Stimulated activated CD8-positive, alpha-beta memory T cell treated with anti-CD3 and anti-CD28 coated beads, Interleukin-4, amount 100 ng/mL, for 1 hour (primary cell): ENCODE measurements at places on chromosomes 13 and 19.
A peak's percentile ranks its signal among the peaks of the same experiment; 100 is the strongest.

GRCh38 chr19:15986701-15987100 is 37.9 kb downstream of the OR10H4 start:
- DNase-seq: no peak

DNA sequence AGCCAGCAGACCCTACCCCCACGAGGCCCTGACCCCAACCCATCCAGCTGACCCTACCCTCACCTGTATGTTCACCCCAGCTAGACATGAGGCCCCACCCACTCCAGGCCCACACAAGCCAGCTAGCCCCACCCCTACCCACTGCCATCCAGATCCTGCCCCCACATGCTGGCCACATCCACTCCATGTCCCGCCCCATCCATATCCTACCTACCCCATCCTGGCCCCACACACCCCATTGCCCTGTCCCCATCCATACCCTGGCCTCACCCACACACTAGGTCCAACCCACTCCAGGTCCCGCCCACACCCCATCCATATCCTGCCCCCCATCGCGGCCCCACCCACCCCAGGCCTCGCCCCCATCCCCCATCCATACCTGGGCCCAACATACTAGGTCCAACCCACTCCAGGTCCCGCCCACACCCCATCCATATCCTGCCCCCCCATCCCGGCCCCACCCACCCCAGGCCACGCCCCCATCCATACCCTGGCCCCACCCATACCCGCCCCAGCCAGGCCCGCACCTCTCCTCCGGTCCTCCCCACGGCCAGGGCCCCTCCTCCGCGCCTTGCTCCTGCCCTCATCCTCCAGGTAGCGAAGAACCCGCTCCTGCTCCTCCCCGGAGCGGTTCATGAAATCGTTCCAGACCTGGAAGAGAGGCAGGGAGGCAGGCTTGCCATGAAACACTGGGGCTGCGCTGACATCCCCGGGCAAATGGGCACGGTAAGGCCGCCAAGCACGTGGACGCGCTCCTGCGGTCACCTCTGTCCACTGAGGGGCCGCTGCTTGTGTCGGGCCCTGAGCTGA is 7.2 kb downstream of the RNU6-9 start:
- DNase-seq: no peak

DNA sequence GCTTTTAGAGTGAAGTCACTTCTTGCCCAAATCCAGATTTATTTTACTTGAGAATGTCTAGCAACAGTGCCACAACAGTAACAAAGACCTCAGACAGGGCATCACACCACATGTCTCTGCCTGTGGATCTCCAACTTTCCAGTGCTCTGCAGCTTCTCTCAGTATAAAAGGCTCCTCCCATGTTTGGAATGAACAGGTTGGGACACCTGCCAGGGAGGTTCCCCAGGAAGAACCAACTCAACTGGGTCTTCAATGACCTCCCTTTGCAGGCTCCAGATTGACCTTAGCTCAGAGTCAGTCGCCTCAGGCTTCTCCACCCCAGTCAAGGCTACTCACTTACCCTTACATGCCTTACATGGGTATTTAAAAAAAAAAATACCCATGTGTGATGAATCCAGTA is 3.4 kb downstream of the ZNF823 start:
- no peak for DNase-seq

DNA sequence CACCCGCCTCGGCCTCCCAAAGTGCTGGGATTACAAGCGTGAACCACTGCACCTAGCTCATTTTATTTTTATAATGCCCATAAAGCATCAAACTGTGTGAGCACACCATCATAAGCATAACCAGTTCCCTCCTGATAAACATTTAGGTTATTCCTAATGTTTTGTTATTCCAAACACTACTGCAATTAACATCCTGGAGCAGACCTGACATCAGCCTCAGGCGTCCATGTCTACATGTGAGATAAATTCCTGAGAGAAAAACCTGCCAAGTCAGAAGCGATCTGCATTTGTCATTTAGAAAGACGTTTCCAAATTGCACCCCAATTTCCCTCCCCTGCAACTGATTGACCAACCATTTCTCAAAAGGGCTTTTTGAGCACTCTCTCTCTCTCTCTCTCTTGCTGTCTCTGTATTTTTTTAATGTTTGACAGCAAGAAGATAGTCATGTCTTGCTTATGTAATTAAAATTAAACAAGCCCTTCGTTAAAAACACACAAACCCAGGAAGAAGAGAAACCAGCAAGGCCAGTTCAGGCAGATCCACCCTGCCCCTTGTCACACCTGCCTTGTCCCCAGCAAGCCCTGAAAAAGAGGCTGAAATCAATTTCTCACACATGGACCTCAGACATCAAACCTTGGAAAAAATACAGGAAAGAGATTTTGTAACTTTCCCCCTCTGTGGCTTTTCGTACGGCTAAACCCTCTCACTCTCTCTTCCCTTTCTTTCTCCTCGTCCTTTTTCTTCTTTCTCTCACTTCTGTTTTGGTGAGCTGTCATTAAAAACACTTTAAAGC is 9.9 kb downstream of the LYPD3 start:
- DNase-seq: no peak

DNA sequence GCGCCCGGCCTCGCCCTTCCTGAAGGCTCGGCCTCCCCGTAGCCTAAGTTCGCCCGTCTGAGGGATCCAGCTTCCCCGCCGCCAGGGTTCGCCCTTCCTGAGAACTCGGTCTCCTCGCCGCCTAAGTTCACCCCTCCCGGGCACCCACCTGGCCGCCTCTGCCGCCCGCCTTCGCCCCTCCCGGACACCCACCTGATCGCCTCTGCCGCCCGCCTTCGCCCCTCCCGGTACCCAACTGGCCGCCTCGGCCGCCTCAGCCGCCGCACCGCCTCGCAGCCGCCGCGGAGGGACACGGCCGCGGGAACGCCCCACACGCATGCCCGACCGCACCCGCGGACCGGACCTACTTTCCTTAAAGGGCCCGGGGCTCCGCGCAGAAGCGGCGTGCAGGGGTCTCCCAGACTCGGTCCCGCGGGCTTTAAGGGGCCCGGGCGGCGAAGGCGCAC is at the start of gene MOB3A:
TSS of gene MOB3A (minus strand) at position 293 of the 446 bp plus-strand sequence. CDS start 17,766 bp downstream, outside the sequence.
- peak; percentile 78 for DNase-seq

- no peak for DNase-seq
These were observed 60.9 kb downstream of the LIG4 start for GRCh38 chr13:108154421-108154858.

DNA sequence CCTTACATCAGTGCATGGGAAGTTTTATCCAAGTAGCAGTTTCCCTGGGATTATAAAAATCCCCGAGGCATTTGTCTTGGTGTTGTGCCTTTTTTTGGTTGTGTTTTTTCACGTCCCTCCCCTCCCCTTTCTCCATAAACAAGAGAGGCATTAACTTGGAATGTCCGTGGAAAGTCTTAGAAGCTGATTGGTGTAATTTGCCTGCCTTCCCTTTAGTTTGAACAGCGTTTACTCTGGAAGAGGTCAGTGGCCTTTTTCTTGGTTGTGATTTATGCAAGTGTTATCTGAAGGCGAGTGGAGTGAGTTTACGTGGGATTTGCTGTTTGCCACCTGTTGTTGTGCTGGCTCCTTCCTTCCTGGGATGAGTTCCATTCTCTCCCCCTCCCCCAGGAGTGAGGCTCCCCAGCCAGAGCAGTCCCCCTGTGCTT is 7.2 kb downstream of the ACTN4 start:
- no peak for DNase-seq

GRCh38 chr19:45443462-45444317 is 20.0 kb upstream of the ERCC1 start:
- DNase-seq: no peak

- no peak for DNase-seq
These were observed 386.3 kb downstream of the KCTD12 start for GRCh38 chr13:76499891-76500290.

DNA sequence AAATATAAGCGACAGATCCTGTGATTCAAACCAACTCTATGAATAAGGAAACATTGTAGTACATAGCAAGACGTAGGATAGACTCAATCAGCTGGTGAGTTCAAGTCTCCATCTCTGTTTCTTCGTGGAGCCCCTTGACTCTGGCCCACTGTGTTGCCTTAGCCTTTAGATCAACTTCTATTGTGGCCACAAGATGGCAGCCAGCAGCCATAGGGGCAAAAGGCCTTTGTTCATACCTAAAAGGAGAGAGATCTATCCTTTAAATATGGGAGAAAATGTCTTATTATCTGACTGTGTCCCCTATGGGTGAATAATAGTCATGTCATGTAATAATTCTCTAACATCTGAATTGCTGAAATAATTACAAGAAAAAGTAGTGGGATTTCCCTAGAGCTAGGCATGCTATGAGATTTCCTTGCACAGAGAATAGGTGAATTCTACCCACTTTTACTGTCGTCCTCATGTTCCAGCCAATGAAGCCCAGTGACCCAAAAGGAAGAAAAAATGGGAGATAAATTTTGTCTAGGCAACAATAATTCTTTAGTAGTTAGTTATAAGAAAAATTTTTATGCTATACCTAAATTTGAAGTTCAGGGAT is 129.4 kb downstream of the PCDH20 start:
- no peak for DNase-seq

DNA sequence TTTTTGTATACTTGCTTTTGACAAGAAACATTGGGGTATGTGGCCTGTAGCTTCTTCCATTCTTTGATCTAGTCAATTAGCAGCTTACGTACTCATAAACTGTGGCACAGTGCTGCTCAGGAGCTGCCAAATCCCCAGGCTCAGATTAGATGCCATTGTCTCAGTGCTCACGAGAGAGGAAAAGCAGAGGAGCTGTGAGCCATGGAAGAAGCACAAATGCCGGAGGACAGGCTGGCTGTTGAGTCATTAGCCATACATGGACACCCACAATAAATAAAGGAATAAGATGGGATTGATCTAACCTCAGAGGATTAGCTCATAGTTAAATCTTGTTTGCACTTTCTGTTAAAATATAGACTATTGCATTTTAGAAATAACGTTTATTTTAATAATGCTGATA is 121.7 kb downstream of the POSTN start:
- DNase-seq: no peak

- DNase-seq: no peak
These were observed 26.1 kb downstream of the GAS6 start for GRCh38 chr13:113837560-113838355.

DNA sequence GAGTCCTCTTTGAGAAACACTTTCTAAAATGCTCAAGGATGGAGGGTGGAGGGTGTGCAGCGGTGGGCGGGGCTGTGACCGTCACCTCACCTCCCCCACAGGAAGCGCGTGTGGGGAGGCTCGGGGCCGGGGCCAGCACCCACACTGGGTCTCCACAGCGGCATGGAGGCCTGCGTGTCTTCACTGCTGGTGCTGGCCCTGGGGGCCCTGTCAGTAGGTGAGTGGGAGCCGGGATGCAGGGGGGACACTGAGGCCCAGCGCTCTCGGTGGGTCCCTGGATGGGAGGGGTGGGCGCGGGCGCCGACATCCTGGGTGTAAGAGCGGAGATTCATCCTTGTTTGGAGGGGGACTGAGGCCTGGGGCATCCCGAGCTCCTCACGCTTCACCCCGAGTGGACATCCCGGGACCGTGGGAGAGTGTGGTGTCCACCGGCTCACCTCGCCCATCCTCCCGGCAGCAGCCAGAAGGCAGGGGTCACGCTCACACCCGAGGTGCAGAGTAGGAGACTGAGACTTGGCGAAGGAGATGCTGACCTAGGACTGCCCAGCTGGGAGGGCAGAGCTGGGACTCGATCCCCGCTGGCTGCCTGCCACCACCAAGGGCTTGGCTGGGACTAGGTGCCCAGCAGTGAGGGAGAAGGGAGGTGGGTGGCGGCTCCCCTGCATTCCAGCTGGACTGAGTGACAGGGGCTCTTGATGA is at the start of gene GZMM:
TSS of gene GZMM (plus strand) at position 144 of the 699 bp plus-strand sequence. CDS start at position 163, 19 bp downstream.
- peak; percentile 60 for DNase-seq

DNA sequence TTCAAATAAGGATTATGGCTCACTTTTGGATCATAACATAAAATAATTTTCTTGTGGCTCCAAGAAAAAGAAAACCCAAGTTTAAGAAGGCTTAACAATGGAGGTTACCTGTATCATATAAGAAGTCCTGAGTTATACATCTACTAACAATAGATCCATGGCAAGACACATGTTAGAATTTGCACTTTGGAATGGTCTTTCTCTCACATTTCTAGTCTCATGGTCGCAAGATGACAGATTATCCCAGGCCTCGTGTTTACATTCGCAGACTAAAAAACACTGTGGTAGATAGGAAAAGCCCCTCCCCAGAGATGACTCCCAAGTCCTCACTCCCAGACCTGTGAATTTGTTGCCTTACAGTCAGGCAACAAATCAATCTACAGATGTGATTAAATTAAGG is 746.2 kb upstream of the GPC6 start:
- no peak for DNase-seq

DNA sequence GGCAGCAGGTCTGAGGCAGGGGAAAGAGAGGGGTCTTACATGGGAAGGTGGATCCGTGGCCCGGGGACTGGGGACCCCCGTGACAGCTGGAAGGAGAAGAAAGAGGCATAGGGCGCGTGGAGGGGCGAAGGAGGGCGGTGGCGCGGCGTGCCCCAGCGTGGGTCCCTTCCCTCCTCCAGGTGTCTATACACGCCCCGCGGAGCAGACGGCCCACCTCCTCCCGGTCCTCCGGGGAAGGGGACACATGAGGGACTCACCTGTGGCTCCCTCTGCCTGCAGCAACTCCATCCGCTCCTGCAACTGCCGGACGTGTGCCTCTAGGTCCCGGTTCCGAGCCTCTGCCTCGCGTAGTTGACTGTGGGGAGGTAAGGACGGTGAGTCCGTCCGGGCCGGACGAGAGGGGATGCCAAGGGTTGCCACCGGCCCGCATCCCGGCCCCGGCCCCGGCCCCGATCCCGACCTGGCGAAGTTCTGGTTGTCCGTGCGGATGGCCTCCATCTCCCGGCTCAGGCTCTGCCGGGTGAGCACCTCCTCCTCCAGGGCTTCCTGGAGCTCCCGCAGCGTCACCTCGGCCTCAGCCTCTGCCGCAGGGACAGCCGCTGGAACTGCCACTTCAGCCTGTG is 2.4 kb upstream of the SIX5 start:
- DNase-seq: no peak

DNA sequence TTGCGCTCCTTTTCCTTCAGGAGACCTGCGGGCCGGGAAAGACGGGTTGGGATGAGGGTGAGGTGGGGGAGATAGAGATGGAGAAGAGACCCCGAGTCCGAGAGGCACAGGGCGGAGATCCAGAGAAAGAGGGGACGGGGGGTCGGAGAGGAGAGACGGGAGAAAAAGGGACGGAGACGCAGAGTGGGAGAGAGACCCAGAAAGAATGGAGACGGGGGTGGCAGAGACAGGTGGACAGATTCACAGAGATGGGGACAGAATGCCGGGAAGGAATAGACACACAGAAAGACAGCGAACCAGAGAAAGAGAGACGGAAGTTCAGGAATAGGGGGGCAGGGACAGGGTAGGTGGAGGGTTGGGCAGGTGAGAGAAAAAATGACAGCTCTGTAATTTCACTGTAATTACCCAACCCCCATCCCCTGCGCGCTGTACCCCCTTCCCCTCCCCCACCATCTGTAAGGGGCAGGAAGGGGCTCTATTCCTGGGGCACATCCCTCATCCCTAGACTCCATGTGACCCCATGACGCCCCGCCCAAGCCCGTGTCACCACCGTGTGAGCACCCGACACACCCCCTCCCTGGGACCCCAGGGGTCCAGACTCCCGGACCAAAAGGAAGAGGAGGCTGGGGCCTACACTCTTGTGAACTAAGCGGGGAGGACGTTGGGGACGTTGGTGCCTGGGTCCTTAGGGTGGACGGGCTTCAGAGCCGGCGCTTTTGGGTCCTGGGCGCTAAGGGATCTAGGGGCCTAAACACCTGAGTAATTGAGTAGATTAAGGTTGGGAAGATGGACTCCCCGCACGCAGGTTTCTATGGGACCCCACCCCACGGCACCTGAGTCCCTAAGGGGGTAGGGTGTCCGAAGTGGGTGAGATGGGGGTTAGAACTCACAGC is 967 bp downstream of the DBP start:
- no peak for DNase-seq

GRCh38 chr13:106533943-106534638 is 1.4 kb downstream of the EFNB2 start:
- DNase-seq: no peak

- no peak for DNase-seq
These were observed 317.8 kb downstream of the ATP8A2 start for GRCh38 chr13:25689539-25689938.
